ENCODE measurements at places on chromosomes 5 and 9.
A peak's percentile ranks its signal among the peaks of the same experiment; 100 is the strongest.

- no peaks in the 10 kb centered on the region for H3K4me1 ChIP-seq
- H3K36me3 ChIP-seq, result no peaks in the 10 kb centered on the region
- no peak overlapping the region for H3K27ac ChIP-seq
- no peak overlapping the region for H3K4me3 ChIP-seq
- no peak for DNase-seq
- H3K27me3 ChIP-seq, result no peaks in the 10 kb centered on the region
These were observed 100.4 kb upstream of the SLC44A1 start for GRCh38 chr9:105144076-105144475.

DNA sequence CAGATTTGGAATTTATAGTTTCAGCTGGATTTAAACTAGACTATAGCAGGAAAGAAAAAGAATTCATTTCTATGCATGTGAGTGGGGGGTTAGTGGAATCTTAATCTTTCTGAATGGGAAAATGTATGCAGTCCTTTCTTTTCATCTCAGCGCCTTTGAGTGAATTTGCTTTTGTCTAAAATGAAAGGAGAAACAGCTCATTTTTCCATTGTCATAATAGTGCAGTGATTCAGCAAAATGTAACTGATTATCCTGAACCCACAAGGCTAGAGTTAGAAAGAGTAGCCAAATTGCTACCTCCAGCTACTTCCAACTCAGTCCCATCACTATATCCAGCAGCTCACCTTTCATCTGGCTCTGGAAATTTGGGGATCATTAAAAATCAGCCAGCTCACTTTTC is 134.4 kb downstream of the ADAMTSL1 start:
- no peaks in the 10 kb centered on the region for H3K36me3 ChIP-seq
- peaks cover 6% of the 10 kb centered on the region for H3K4me1 ChIP-seq
- H3K27me3 ChIP-seq, result no peaks in the 10 kb centered on the region
- H3K27ac ChIP-seq, result no peak overlapping the region
- DNase-seq, result no peak
- H3K4me3 ChIP-seq, result no peak overlapping the region

DNA sequence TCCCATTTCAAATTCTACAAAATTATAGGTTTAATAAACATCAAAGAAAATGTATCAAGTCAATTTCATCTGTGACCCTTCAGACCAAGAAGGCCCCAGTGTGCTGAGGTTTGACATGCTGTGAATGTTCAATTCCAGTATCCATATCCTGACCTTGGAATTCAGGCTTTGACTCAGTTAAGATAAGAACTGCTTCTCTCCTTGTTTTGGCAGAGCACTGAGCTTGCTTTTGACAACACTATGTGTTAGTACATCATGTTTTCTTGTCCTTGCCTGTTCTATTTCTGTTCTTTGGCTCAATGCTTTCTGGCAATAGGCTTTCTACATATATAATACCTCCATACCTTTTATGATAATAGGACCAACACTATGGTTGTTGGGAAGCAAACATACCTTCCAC is 105.6 kb downstream of the PLCXD3 start:
- no peaks in the 10 kb centered on the region for H3K36me3 ChIP-seq
- no peak for DNase-seq
- no peaks in the 10 kb centered on the region for H3K27me3 ChIP-seq
- no peaks in the 10 kb centered on the region for H3K4me1 ChIP-seq
- no peak overlapping the region for H3K27ac ChIP-seq

- no peaks in the 10 kb centered on the region for H3K27me3 ChIP-seq
- no peaks in the 10 kb centered on the region for H3K36me3 ChIP-seq
- no peaks in the 10 kb centered on the region for H3K4me1 ChIP-seq
- no peak overlapping the region for H3K4me3 ChIP-seq
- DNase-seq, result no peak
These were observed 91.0 kb downstream of the LHFPL2 start for GRCh38 chr5:78557601-78558000.

DNA sequence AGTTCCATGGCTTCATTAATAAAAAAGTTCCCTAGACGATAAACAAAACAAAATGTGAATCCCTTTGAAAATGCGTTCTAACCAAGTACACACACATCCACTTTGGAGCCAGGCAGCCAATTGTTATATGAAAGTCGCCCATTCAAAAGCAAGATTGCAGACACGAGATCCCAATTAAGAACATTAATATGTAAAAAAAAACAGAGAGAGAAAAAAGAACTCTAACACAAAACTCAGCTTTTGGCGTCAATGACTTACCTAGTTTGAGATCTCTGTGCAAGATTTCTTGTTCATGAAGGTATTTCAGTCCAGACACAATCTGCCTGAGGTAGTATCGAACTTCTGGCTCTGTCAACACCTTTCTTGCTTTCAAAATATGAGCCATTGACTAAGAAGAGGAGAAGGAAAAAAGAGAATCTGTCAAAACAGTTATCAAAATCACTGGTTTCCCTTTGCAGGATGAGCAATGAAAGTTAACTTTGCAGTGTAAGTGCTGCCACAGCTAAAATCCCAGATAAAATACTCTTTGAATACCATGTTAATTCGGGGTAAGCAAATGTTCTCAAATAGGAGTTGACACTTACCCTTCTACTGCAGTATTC is 1.6 kb downstream of the PLK2 start:
- H3K27ac ChIP-seq, result peak overlapping the region; percentile 95
- no peaks in the 10 kb centered on the region for H3K4me1 ChIP-seq
- H3K4me3 ChIP-seq, result peak overlapping the region; percentile 68
- no peaks in the 10 kb centered on the region for H3K27me3 ChIP-seq
- no peaks in the 10 kb centered on the region for H3K36me3 ChIP-seq
- DNase-seq, result no peak

DNA sequence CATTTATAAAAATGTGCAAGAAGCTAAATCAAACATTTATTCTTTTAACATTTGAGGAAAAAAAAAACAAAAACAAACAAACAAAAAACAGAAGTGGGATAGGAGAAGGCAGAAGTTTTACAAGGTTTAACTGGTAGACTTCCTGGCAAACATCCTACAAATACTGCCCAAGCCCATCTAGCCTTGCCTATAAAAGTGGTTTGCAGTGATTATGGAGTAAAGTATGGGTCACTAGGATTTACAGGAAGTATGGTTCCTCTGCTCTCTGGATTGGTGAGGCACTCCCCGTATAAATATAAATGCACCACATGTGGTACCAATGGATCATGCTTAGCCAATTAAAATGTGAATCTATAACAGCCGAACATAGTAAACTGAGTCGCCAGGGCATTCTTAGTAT is 291.9 kb downstream of the EDIL3 start:
- H3K36me3 ChIP-seq, result no peaks in the 10 kb centered on the region
- H3K4me3 ChIP-seq, result no peak overlapping the region
- no peak for DNase-seq
- H3K27ac ChIP-seq, result no peak overlapping the region
- H3K4me1 ChIP-seq, result no peaks in the 10 kb centered on the region

- no peak overlapping the region for H3K27ac ChIP-seq
- DNase-seq, result no peak
- H3K27me3 ChIP-seq, result no peaks in the 10 kb centered on the region
- H3K4me1 ChIP-seq, result no peaks in the 10 kb centered on the region
These were observed 187.8 kb downstream of the FANCC start for GRCh38 chr9:95129476-95130291.

- H3K27me3 ChIP-seq, result no peaks in the 10 kb centered on the region
- no peak overlapping the region for H3K4me3 ChIP-seq
- H3K4me1 ChIP-seq, result no peaks in the 10 kb centered on the region
- no peaks in the 10 kb centered on the region for H3K36me3 ChIP-seq
These were observed 39.1 kb upstream of the ITGA1 start for GRCh38 chr5:52748590-52748989.

GRCh38 chr9:13899924-13900323 is 414.0 kb downstream of the NFIB start:
- peak overlapping the region; percentile 53 for H3K27ac ChIP-seq
- no peak overlapping the region for H3K4me3 ChIP-seq
- peak; percentile 38 for DNase-seq
- no peaks in the 10 kb centered on the region for H3K4me1 ChIP-seq

- no peak for DNase-seq
- no peaks in the 10 kb centered on the region for H3K36me3 ChIP-seq
- no peak overlapping the region for H3K4me3 ChIP-seq
- H3K27me3 ChIP-seq, result no peaks in the 10 kb centered on the region
- no peaks in the 10 kb centered on the region for H3K4me1 ChIP-seq
These were observed 59.1 kb downstream of the CHSY3 start for GRCh38 chr5:129963359-129963758.

- H3K27ac ChIP-seq, result no peak overlapping the region
- no peaks in the 10 kb centered on the region for H3K27me3 ChIP-seq
- H3K4me1 ChIP-seq, result no peaks in the 10 kb centered on the region
- H3K4me3 ChIP-seq, result no peak overlapping the region
- no peak for DNase-seq
These were observed 34.7 kb downstream of the CAPSL start for GRCh38 chr5:35903631-35904203.

DNA sequence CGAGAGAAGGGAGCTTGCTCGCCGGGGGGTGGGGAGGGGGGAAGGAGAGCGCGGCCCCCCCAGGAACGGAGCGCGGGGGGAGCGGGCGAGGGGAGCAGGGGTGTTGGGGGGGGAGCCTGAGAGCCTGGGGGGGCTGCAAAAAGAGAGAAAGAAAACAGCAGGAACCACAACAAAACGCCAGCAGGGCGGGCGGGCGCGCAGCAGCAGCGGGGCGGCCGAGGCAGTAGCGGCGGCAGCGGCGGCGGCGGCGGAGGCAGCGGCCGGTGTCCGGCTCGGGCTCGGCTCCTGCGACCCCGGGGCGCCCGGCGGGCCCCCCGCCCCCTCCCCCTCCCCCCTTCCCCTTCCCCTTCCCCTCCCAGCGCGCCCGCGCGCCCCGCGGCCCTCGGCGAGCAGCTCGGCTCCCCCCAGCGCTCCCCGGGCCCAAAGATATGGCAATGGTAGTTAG is 1.6 kb downstream of the NR2F1 start:
- peaks cover 3% of the 10 kb centered on the region for H3K27me3 ChIP-seq
- no peaks in the 10 kb centered on the region for H3K4me1 ChIP-seq
- H3K4me3 ChIP-seq, result peak overlapping the region; percentile 73
- H3K27ac ChIP-seq, result peak overlapping the region; percentile 92
- DNase-seq, result no peak

DNA sequence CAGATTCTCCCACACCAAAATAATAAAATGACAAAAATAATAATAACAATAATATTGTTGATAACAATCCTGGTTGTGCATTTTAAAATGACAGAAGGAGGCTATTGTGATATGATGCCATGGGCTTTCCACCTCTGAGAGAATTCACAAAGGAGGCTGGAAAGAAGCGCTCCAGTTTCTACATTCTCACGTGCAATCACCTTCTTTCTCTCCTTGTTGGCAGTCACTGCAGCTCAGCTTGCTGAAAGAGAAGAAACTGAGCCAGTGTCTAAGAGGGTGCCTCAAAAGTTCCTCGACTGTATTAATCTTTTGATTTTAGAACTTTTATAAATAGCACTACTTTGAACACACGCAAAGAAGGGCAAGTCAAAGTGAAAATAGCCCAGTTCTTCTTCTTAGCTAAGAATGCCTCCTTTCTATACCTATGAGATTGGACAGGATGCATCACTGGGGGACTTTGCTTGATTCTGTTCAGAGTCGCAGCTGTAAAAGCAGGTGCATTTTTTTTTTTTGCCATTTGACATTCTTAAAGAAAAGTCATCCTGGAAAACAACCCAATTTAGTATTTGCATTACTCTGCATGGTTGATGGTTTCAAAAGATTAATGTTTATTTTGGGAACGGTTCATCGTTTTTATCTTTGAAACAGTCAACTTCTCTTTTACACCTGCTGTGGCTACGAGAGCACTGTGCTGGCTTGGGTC is 12.4 kb upstream of the SUB1 start:
- H3K27me3 ChIP-seq, result no peaks in the 10 kb centered on the region
- H3K36me3 ChIP-seq, result no peaks in the 10 kb centered on the region
- no peak for DNase-seq
- no peak overlapping the region for H3K27ac ChIP-seq
- H3K4me1 ChIP-seq, result no peaks in the 10 kb centered on the region
- no peak overlapping the region for H3K4me3 ChIP-seq
